MV-4-11 (cell line): ENCODE measurements at places on chromosomes 1 and 21.
A peak's percentile ranks its signal among the peaks of the same experiment; 100 is the strongest.

- DNase-seq, result peak; percentile 9
These were observed 993.8 kb upstream of the NCAM2 start for GRCh38 chr21:20004367-20004766.

DNA sequence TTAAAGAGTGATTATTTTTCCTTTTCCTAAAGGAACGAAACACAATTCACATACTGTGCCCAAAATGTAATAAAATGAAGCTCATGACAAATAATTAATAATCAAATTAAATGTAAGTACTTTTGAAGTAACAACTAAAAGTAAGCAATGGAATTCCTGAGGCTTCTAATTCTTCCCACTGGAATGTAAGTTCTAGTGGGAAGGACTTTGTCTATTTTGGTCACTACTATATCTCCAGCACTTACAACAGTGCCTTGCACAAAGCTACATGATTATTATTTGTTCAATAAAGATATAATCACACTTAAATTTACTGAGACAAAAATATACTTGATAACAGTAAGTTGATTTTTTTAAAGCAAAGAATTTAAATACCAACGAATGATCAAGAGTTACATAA is 128.8 kb downstream of the COQ8A start:
- no peak for DNase-seq

DNA sequence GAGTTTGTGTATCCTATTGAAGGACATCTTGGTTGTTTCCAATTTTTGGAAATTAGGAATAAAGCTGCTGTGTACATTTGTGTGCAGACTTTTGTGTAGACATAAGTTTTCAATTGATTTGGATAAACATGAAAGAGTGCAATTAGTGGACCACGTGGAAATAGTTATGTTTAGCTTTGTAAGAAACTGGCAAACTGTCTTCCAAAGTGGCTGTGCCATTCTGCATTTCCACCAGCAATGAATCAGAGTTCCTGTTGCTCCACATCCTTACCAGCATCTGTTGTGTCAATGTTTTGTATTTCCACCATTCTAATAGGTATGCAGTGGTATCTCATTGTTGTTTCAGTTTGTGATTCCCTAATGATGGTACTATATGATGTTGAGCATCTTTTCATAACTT is 46.5 kb downstream of the FH start:
- DNase-seq, result no peak

DNA sequence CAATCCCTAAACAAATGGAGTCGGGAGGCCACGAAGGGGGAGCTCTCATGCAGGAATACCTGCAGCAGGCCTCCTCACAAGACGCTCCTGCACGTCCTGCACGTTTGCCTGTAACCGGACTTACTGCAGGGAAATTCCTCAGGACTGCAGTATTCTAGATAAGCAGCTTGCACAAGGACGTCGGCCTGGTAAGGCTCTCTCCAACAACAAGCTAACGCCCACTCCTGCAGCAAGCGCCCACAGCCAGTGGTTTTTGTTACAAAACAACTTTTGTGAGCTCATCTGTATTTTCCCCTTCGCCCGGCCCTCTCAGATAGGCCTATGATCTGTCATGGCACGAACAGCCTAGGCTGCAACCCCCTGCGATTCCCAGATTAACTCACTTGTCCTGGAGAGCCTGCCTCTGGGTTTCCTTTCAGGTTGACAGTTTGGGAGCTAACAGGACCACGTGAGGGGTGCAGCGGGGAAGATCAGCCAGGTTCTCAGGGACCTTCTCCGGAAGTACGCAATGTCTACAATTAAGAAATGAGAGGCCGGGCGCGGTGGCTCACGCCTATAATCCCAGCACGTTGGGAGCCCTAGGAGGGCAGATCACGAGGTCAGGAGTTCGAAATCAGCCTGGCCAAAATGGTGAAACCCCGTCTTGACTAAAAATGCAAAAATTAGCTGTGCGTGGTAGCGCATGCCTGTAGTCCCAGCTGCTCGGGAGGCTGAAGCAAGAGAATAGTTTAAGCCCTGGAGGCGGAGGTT is 921 bp upstream of the MIB2 start:
- DNase-seq, result peak; percentile 84

DNA sequence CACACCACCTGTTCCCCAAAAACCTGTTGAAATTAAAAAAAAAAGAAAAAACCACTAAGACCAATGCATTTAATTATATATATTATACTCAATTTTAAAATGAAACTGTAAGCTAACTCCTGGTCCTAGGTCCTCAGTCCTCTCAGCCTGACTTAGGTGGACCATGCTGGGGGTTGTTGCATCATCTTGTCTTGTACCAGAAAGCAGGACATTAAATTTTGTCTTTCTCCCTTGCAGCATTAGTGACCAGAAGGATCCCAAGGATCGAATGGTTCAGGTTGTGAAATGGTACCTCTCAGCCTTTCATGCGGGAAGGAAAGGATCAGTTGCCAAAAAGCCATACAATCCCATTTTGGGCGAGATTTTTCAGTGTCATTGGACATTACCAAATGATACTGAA is 97.6 kb downstream of the NRDC start:
- no peak for DNase-seq

DNA sequence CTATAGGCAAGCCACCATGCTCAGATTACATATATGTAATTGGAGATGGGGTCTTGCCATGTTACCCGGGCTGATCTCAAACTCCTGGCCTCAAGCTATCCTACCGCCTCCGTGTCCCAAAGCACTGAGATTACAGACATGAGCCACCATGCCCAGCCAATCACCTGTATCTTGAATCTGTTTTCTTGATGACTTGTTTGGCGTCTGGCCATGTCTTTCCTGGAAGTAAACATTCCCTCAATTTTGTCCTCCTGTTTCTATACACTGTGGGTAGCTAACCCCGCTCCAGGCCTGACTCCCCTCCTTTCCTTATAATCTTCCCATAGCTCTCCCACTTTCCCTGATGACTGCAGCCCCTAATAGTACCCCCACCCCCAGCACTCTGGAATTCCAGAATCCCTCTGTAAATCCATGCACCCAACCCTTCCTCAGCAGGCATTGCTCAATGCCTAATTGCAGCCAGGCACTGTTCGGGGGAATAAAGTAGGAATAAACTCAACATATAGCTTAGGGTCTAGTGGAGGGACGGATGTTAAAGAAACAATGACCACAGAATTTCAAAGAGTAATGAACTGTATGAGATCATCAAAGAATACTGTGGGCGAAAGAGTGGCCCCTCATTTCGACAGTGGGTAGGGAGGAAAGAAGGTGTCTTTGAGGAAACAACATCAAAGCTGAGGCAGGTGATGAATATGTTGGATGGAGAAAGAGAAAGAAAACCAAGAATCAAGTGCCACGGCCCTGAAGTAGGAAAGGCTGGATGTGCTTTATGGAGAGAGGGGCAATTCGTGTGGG is 161.5 kb downstream of the ADSS2 start:
- DNase-seq, result no peak

DNA sequence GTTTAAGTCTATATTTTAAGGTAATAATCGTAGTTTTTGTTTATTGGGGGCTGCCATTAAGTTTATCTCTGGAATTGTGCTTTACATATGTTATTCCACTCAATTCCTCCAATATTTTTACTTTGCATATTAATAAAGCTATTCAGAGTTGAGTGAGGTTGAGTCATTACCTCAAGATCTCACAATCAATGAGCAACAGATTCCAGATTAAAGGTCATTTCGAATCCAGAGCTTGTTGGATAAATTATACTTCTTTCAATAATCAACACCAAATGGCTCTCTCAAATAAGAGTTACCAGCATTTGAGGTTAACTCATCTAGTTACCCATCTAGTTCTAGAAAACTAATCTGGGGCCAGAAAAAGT is 16.7 kb downstream of the RGS4 start:
- no peak for DNase-seq

- DNase-seq, result peak; percentile 14
These were observed 107.2 kb downstream of the AKT3 start for GRCh38 chr1:243742819-243743218.

DNA sequence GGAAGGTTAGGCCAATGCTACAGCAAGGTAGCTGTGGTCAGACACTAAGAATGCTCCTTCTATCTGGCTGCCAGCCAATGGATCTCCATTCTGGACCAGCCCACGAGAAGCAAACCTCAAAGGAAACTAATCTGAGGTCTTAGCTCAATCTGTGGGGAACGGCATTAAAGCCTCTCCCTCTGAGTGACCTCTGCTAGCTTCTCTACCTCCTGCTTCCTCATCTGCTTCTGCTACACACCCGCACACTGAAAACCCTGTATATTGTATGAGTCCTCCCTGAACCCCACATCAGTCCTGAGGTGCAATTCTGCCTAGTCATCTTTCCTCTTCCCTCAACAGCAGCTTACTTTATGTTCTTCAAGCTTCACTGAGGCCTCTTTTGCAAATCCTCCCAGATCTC is 6.9 kb upstream of the GALE start:
- DNase-seq, result peak; percentile 91

GRCh38 chr21:27268290-27268689 is 301.4 kb upstream of the ADAMTS5 start:
- no peak for DNase-seq

GRCh38 chr1:192225266-192225665 is 67.0 kb downstream of the RGS18 start:
- no peak for DNase-seq

GRCh38 chr1:25549273-25550154 is 6.1 kb downstream of the LDLRAP1 start:
- peak; percentile 99 for DNase-seq

- no peak for DNase-seq
These were observed 17.6 kb downstream of the HSPG2 start for GRCh38 chr1:21919520-21919919.

DNA sequence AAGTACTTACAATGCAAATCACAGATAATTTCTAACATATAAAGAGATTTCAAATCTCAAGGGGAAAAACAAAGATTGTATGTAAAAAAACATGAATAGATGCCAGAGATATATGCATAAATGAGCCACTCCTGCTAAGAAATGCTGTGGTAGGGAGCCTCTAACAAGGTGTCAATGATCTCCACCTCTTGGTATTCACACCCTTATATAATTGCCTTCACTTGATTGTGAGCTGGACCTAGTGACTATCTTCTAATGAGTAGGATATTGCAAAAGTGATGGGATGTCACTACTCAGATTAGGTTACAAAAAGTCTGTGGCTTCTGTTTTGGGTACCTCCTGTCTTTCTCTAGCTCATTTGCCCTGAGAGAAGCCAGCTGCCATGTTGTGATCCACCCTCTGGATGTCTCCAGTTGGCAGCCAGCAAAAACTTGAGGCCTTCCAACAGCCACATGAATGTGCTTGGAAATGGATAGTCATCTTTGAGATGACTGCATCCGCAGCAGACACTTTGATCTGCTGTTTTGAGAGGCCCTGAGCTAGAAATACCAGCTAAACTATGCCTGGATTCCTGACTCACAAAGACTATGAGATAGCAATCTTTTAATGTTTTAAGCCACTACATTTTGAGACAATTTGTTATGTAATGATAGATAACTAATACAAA is 196.1 kb upstream of the FGGY start:
- DNase-seq, result no peak

GRCh38 chr1:25809283-25809926 is 9.4 kb downstream of the SELENON start:
- DNase-seq, result peak; percentile 66

GRCh38 chr1:119713039-119713748 is 1.5 kb downstream of the PHGDH start:
- peak; percentile 10 for DNase-seq

- DNase-seq, result no peak
These were observed 18.6 kb downstream of the ZBTB40 start for GRCh38 chr1:22470227-22470626.

DNA sequence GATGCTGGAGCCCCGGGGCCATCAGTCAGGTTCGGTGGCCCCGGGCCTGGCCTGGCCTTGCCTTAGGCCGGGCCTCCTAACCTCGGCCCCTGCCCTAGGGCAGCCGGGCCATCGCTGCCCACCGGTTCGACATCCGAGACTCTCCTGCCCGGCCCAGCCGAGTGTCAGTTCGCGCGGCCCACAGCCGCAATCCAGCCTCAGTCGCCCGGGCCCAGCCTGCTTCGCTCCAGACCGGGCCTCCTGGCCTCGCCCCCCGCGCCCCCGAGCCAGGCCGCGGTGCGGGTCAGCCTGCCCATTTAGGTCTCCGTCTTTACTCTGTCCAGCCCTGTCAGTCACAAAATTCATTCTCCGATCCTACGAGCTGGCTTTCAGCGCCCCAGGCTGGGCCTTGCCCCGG is 777 bp downstream of the LRRC41 start:
- DNase-seq, result no peak

DNA sequence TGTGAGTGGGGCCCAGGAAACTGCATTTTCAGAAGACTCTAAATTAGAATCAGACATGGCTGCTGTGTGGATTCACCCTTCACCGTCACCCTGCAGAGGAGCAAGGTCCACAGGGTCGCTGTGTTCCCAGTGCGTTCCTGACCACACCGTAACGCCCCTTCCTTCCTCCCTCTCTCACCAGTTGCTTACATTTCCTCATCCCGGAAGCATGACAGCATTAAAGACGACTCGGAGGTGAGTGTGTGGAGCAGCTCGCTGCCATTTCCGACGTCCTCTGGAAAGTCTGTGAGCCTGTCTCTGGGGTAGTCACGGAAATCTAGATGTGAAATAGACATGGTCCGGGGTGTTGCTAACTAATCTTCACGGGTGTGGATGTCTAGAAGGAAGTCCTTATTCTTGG is 45.9 kb downstream of the FAAP20 start:
- DNase-seq, result peak; percentile 79

DNA sequence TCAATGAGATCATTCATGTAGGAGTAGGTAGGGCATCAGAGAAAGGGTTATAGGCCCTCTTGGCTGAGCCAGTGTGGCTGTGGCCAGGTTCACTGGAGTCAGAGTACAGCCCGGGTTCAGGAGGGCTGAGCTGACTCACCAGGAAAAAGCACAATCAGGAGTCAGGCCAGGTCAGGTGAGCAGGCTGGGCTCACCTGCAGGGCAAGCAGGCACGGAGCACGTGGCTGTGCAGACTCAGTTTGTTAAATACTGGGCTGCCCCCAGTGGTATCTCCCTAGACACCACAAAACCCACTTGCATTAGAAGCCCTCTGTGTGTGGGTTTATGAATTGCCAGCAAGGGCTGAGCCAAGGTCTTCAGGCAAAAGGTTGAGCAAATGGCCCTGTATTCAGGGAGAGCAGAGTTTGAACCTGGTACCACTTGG is 122.1 kb upstream of the SERBP1 start:
- DNase-seq, result no peak
